ENCODE measurements at places on chromosomes 12 and 14. TPM values are rescaled to one million over a fixed set of nuclear protein-coding genes. Genes with fewer than 3 reads are reported as not detected.

- DNase-seq = peak; percentile 70
These were observed 213.5 kb upstream of the SLC38A2 start for GRCh38 chr12:46585854-46586621.

GRCh38 chr12:24044941-24045703, 95.7 kb upstream of the SOX5 start:
- DNase-seq = no peak

GRCh38 chr12:47343684-47344567, 264.2 kb upstream of the AMIGO2 start:
- DNase-seq = no peak

DNA sequence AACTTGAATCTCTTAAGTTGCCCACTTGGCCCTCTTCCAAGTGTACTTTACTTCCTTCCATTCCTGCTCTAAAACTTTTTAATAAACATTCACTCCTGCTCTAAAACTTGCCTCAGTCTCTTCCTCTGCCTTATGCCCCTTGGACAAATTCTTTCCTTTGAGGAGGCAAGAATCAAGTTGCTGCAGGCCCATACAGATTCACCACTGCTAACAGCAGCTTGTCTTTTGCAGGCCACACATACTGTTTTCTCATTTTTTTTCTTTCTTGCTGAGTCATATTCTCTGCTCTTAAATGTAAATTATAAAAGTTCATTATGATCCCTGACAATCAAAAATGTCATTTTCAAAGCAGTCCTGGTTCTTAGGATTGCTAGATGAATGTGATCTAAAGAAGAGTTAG, 1820.8 kb upstream of the FLRT2 start:
- DNase-seq = no peak

The CDH24 gene
- total RNA-seq = 18.8 TPM
